ENCODE measurements at places on chromosomes 11 and 22.

DNA sequence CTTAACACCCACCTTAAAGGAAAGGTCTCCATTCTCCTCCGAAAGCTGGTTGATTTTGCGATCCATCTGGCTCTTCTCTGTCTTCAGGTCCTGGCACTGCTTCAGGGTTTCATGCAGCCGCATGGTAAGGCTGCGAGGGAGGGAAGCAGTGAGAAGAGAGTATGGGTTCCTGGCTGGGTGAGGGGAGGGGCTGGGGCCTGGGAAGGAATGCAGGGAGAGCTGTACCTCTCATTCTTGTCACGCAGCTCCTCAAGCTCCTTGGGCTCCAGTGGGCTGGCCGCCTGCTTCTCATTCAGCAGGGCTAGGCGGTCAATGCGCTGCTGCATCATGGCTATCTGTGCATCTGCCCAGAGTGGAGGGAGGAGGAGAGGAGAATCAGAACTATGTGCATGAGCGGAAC, 19.5 kb downstream of the IL18BP start:
- no peak for DNase-seq

- DNase-seq: no peak
Observed at GRCh38 chr11:96986516-96986915, 596.7 kb downstream of the JRKL start.

GRCh38 chr22:45472426-45472825, 30.3 kb upstream of the FBLN1 start:
- DNase-seq: no peak

GRCh38 chr22:35888181-35888870, 140.3 kb downstream of the RBFOX2 start:
- DNase-seq: no peak

DNA sequence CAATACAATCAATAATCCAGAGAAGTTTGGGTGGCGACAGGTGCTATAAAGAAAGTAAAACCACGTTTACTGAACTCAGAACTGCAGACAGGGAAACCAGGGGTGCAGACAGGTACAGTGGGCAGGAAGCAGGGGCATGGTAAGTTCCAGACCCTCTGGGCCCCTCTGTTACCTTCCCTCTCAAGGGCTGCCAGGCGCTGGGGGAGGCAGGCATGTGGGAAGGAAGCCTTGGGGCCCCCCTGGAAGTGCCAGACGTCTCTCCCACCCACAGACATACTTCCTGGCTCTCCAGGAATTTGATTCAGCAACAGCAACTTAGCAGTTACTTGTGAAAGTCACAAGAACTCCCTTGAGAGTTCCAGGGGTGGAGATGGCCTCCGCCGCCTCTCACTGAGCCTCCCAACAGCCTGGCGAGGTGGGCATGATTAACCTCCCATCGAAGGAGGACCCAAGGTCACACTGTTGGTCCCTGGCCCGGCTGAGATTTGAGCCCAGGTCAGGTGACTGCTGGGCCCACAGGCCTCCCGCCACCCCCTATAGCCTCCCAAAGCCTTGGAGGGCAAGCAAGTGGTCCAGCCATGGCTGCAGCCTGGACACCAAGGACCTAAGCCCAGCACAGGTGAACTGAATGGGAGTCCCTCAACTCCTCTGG, 14.1 kb upstream of the TSKU start:
- DNase-seq: no peak

- no peak for DNase-seq
Observed at GRCh38 chr11:34261820-34262219, 96.0 kb downstream of the ABTB2 start.

- no peak for DNase-seq
Observed at GRCh38 chr11:20661445-20661844, 7.9 kb upstream of the NELL1 start.

DNA sequence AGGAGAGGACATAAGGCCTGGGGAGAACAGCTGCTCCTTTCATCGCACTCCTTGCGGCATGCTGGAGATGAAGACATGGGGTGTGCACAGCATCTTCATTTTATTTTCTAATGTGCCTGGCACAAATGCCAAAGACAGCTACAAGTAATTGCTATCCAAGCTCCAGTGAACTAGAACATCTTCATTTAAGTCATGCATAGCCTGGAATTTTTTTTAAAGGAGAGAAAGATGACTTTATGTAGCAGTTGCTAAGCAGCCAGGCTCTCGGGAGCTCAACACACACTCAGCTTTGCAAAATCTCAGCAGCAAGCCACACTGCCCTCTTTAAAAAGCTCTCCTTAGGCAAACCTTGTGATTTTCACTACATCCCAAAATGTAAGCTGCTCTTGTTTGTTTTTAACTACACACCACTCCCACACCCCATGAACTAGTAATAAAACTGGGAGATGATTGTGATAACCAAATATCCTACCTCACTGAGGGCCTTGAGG, 164.5 kb upstream of the POU2AF2 start:
- DNase-seq: no peak

DNA sequence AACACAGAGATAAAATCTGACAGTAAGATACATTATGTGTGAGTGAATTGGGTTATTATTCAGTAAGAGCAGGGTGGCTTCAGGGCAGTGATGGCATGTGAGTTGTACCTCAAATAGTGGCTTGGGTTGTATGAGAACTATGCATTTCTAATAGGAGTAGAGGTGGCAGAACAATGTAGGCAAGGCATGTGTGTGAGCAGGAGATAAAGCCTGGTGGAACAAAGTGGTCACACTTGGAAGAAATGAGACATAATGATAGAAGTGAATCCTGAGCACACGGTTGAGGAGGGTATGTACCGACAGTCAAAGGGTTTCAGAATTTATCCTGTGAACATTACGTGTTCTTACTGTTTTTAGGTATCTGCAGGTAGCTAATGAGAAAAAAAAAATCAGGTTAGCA, 159.3 kb downstream of the CASP12 start:
- no peak for DNase-seq

- no peak for DNase-seq
Observed at GRCh38 chr11:10511181-10511621, 29.8 kb downstream of the RNF141 start.

GRCh38 chr11:134657631-134658030, 245.6 kb upstream of the B3GAT1 start:
- no peak for DNase-seq

DNA sequence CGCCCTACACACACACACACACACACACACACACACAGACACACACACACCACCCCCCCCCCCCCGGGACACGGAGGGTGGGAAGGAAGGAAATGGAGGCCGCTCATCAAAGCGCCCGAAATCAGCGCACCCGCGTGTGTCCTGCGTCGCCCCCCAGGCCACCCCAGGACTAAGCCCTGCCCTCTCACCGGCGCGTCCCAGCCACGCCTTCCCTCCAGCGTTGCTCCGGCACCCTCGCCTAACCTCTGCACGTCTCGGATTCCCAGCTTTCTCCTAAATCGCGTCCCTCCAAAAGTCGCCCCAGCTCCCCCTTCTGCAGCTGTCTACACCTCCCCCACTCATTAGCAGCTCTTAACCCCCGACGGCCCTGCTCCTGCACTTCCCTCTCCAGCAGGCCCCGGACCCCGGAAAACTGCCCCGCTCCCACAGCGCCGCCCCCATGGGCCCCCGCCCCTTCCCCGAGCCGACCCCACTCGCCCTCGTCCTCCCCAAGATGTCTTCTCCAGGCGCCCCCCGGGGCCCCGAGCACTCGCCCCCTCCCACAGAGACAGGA, 557 bp downstream of the PACSIN2 start:
- DNase-seq: peak; percentile 66

- DNase-seq: no peak
Observed at GRCh38 chr11:61697078-61697502, 16.9 kb downstream of the DAGLA start.

DNA sequence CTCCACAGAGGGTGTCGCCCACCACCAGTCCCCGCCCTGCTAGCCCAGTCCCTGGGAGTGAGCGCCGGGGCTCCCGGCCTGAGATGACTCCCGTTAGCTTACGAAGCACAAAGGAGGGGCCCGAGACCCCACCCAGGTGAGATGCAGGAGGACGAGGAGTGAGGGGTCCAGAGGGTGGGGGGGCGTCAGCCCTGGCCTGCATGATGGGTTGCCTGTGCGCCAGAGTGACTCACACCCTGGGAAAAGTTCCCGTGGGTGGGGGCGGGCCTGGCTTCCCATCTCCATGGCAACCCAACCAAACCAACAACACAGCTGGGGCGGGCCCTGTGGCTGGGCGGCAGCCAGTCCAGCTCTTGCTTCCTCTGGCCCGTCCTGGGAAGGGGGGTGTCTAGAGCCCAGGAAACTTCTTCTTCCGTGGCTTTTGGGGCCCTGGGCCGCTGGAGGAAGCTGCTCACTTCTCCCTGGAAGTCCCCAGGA, 4.5 kb downstream of the GAS2L1 start:
- DNase-seq: peak; percentile 56

GRCh38 chr11:78311702-78312371, 105.8 kb downstream of the GAB2 start:
- no peak for DNase-seq

DNA sequence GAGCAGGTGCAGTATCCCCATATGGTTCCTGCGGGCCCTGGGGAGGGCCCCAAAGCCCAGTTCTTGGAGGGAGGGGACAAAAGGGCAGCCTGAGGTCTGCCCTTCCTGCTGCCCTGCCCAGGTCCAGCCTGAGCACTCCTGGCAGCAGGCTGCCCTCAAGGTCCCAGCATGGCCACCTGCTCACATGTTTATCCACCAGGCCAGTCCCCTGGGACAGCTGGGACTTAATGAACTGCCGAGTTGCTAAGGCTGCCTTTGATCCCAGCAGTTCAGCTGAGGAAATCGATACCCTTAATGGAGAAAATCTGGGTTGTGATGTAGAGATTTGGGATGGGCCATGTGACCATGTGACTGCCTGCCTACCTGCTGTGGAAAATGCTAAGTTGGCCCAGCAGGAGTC, 146.2 kb downstream of the TRIM29 start:
- DNase-seq: no peak

DNA sequence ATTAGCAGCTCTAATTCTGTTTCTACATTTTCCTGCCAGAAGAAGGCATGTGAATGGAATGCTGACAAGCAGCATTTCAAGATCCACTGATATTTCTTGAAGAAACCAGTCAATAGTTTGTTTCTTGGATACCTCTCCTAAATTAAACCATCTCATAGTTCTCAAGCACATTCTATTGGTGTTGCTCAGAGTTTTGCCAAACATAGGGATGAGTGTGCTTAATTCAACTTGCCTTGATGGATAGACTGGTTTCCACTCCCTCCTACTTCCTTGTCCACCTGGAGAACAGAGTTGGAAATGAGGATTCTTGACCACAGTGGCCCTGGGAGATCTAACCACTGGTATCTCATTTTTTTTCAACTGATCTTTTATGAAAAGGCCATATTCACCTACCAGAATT, 29.8 kb upstream of the DDX10 start:
- no peak for DNase-seq

GRCh38 chr22:20979243-20979809, 2.8 kb upstream of the LZTR1 start:
- DNase-seq: peak; percentile 67

GRCh38 chr22:26811647-26811992, 154.2 kb downstream of the MIAT start:
- DNase-seq: no peak

- no peak for DNase-seq
Observed at GRCh38 chr22:44142421-44143104, 38.2 kb upstream of the PARVG start.

DNA sequence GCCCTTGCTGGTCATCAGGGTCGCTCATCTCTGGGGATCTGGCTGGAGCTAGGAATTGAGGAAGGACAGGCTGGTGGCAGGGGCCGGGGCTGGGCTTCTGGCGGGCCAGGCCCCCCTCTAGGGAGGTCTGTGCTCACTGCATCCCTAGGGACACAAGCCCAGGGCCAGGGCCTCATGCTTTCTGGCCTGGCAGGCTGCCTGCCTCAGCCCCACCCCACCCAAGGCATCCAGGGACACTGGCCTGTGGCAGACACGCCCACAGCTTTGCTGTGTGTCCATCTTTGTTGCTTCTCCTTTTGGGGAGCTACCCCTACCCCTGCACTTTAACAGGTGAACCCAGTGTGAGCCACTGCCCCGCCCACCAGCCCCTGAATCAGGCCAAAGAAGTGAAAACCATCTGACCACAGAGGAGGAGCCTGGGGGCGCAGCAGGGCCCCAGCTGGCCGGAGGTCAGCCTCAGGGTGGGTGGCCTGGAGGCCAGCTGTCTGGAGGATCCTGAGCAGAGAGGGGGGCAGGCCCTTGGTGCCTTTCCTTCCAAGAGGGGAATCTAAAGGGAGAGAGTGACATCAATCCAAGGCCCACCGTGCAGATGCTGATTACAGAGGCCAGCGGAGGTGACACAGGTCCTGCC, 26.8 kb upstream of the CELSR1 start:
- no peak for DNase-seq

- no peak for DNase-seq
Observed at GRCh38 chr11:46335271-46335670, 12.0 kb upstream of the DGKZ start.

- no peak for DNase-seq
Observed at GRCh38 chr11:10038521-10039302, 255.3 kb downstream of the SBF2 start.

DNA sequence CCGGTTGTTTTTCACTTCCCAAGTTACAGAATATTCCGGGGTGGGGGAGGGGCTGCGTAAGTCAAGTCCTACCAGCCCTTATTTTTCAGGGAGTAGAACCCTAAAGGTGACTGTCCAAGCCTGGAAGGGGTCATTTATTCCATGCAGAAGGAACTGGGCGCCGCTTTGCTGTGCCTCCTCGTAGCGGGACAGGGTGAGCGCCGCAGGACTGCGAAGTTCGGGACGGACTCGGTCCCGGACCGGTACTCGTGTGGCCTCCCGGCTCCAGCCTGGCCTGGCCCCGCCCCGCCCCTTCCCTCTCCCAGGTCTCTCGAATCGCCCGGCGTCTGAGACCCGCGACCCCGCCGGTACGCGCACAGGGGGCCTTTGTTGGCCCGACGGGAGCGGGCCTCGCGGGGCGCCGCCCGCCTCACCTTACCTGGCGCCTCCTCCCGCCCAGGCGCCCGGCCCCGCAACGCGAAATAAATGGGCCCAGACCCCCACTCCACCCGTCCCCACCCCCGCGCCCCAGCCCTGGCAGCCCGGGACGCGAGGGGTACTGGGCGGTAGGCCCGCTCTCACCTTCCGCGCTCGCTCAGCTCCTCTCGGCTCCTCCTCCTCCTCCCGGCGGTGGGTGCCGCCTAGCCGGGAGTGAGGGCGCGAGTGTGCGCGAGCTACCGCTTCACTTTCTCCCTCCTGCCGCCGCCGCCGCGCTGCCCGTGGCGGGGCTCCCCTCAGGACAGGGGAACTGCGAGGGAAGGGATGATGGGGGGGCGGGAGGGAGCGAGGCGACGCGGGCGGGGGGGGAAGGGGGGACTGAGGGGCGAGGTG, 698 bp downstream of the PAK1 start:
- peak; percentile 49 for DNase-seq

DNA sequence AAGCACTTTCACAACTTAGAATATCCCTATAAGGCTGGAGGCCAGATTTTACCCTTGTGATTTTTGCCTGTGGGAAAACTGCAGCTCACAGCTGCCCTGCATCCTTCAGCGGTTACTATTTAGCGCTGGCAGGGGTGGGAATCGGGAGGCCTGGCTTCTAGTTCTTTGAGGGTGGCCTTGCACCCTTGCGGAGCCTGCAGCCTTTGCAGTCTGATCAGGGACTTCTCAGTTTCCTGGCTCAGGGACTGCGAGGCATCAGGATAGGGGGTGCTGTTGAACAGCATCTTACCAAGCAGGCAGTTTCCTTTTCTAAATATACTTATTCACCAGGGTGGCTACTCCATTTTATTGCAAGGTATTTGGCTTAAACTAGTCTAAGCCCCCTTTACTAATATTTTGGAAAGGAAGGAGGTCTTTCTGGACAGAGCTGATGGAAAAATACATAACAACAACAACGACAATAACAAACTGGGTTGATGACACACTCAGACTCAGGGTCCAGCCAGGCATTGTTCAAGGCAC, 2.9 kb upstream of the APOA1 start:
- peak; percentile 5 for DNase-seq

- no peak for DNase-seq
Observed at GRCh38 chr11:44632466-44633123, 67.1 kb downstream of the CD82 start.
